ENCODE measurements at places on chromosomes 11 and 22.

- no peak for DNase-seq
Observed at GRCh38 chr11:13105237-13105844, 96.2 kb downstream of the RASSF10 start.

DNA sequence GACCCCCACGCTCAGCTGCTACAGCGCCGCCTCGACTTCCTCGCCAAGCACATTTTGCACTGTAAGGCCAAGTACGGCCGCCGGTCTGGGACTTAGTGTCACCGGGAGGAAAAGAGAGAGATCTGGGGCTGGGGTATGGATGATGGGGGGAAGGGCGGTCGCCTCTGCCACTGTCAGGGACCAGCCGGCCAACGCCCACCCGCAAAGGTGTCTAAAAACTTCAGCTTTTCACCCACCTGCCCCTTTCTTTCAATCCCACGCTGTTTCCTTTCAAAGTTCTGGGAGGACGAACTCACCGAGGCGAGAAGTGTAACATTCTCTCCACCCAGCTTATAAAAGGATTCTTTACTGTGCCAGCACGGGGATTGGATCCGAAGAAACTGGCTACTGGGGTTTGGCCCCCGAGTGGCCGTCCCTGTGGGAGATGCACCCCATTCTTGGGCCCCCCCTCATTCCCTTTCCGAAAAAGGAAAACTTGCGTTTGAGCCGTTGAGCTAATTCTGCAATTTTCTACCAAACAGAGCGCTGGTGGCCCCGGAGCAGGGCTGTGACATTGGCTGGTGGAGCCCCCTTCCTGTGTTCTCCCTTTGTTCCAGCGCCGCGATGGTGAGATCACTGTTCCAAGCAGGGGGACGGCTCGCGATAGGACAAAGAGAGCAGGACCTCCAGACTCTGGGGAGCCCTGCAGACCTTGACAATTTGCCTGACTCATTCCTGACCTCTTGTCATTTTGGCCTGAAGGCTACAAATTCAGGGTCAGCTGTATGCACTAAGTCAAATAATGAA is 1.8 kb downstream of the FJX1 start:
- DNase-seq = no peak

- no peak for DNase-seq
Observed at GRCh38 chr11:45900916-45901617, 6.0 kb downstream of the FREY1 start.

- DNase-seq = no peak
Observed at GRCh38 chr11:12664385-12664784, 9.8 kb upstream of the TEAD1 start.

- no peak for DNase-seq
Observed at GRCh38 chr22:32776802-32777201, 24.7 kb upstream of the TIMP3 start.

DNA sequence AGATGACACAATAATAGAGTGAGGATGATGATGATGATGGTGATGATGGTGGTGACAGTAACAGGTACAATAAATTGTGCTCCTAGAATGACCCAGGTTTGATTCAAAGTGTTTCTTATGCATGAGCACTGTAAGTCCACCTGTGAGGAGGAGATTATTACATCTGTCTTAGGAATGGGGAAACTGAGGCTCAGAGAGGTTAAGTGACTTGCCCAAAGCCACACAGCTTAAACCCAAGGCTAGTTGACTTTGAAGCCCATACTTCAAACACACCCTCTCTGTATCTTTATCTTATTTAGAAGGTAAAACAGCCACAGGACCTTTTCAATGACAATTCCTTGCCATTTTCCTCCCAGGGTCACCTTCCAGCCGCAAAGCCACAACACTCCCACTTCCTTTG is 88.9 kb downstream of the MIAT start:
- no peak for DNase-seq

DNA sequence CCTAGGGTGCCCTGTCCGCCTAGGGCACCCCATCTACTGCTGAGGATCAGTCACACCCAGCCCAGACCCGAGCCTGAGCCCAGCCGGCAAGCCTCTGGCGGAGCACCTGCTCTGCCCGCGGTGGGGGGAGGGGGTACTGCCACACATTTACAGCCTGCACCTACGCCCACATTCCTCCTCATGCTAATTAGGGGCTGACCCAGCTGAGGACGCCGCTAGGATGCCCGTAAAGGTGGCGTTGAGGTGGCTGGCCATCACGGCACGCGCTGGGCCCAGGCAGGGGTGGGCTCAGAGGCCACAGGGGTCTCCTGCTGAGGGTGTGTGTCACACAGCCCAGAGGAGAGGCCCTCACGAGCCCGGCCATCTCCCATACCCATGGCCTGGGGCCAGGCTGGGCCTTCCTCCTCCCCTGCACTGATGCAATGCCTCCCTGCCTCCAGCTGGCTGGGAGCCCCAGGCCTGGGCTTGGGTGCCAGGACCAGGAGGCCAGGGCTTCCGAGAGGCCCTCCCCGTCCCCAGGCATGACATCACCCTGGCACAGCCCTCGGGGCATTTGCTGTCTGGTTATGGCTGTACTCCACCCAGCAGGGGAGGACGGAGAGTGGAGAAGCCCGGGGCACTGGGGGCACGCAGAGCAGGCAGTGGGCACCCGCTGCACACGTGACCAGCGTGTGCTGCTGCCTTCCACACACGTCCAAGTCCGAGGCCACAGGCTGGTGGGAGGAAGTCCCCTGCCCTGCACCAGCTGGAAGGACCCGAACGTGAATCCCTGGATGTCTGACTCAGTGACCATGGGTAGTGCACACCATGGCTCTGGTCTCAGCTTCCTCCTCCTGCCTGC is 12.7 kb downstream of the DUSP8 start:
- no peak for DNase-seq

DNA sequence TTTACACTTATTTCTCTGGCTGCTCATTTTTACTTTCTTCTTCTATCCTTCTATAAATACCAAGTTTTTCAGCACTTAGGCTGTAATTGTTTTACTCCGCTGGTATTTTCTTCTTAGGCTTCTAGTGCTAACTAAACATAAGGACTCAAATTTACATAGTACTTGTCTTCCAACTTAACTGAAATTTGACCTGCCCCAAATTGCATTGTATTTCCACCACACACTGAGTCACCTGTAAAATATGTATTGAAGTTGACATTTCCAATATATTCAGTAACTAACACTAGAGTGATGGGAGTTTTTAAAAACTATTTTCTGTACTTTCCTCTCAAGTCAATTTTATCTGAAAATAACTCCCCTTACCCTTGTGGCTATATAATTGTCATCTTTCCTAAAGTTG is 1794.1 kb upstream of the RAG2 start:
- no peak for DNase-seq

GRCh38 chr11:59802639-59803176 is 7.9 kb downstream of the MRPL16 start:
- DNase-seq = peak; percentile 41

DNA sequence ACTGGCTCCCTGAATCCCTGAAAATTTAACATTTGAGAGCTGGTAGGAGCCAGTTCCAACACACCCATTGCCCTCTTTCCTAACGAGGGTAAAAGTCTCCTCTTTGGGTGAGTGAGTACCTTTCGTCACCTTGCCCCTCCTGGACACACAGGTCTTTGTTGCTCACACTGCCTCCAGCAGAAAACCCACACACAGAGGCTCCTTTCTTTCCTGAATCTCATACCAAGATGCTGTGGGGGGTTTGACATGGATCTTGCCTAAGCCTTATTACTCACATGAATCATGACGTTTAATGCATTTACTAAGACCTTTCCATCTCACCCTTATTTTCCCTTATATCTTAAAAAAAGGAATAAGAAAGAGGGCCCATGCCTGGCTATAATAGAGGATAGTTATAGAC is 53.0 kb downstream of the PARVA start:
- DNase-seq = no peak

DNA sequence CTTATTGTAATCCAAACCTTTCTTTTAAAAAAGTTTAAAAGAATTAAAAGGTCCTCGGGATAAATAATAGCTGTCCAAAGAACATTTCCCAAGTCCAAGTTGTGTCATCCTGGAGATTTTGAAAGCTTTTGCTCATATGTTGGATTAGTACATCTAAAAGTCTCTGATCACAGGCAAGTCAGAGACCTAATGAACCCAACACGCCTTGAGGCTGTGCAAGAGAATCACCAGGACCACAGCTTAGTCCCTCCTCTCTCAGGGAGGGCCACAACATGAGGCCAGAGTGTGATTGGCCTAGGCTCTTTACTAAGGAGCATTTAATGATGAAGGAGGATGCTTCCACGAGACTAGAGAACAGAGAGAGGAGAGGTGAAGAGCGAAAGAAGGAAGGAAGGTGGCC is 98.7 kb upstream of the OR5AK2 start:
- no peak for DNase-seq

- DNase-seq = no peak
Observed at GRCh38 chr11:112744041-112744440, 217.2 kb upstream of the NCAM1 start.

- DNase-seq = no peak
Observed at GRCh38 chr11:76918941-76919386, 58.2 kb downstream of the ACER3 start.

DNA sequence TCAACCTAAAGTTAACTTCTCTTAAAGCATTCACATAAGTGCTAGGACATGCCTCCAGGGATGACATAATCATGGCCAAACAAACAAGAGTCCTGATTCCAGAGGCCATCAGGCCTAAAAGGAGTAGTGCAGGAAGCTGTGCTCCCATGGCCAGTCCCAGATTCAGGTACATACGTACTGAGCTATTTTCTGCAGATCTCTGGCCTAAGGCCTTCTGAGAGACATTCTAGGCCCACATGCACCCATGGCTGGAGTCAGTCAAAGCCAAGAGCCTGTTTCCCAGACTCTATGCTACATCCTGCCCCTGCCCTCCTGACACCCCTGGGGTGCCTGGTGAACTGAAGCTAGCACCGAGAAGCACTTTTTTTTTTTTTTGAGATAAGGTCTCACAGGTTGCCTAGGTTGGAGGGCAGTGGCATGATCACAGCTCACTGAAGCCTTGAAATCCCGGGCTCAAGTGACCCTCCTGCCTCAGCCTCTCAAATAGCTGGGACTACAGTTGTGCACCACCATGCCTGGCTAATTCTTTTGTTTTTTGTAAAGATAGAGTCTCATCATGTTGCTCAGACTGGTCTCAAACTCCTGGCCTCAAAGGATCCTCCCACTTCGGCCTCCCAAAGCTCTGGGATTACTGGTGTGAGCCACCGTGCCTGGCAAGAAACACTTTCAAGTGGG is 553 bp downstream of the CD3D start:
- DNase-seq = peak; percentile 40

- DNase-seq = no peak
Observed at GRCh38 chr11:47541070-47541469, 11.9 kb downstream of the CELF1 start.

DNA sequence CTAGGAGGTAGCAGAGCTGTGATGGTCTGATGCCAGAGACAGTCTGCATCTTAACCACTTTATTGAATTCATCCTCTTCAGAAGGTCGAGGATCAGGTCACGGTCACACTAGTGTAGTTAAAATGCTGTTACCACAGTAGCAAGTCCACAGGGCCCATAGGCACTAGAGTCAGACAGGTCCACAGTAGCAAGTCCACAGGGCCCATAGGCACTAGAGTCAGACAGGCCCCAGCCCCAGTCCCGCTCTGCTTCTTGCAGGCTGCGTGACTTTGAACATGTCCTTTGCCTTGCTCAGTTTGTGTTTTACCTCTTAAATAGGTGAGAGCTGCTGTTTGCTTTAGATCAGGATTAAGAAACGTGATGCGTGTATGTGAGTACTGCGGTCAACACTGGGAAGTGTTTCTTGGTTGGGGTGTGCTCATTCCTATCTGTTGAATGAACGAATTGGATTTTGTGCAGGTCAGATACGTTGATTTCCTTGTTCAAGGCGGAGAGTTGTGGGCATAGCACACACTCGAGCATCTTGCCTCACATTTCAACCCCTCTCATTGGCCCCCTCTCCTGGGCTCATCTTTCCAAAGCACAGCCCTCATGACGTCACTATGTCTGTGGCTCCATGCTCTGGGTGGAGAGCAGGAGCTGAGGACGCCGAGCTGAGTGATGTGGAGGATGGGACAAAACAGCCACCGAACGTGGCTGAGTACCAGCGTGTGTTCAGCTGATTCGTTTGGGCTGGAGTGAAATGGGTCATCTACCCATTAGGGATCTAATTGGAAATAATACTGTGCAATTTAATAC is 191.7 kb downstream of the TBC1D22A start:
- DNase-seq = no peak

GRCh38 chr11:7549681-7550080 is 35.9 kb downstream of the PPFIBP2 start:
- no peak for DNase-seq

DNA sequence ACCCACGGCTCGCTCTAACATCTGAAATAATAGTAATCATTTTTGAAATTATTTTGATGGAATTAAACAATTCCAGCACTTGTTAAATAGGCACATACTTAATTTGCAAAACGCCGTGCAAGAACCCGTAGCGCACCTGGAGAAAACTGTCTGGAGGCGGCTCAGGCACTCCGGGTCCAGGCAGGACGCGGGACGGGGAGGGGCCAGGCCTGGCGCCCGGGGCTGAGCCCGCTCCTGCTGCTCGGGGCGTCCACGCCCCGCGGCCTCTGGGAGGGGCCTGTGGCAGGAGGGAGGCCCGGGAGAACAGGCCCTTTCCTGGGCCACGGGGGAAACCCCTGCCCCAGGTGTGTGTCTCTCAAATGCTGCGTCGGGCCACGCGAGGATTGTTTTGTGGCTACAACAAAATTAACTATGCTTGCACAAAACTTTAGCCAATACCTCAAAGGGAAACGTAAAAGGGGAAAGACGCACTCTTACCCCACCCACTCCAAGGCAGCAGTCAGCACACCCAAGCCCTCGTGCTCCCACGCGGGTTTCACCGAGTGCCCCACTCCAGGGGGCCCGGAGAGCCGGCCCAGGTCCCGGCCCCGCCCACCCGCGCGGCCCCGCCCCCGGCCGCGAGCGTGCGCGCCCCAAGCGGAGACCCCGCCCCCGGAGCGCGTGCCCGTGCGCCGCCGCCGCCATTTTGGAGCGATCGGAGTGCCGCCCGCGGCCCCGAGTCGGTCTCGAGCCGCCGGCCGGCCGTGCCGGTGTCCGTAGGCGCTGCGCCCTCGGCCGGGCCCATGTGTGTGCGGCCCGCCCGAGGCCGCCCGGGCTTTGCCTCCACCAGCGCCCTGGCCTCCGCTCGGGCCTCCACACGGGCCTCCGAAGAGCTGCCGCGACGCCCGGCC is at the start of gene PPP6R2:
Gene PPP6R2 (plus strand): TSS at position 677 of the 890 bp plus-strand sequence. CDS start 50,582 bp downstream, outside the sequence.
- DNase-seq = peak; percentile 84

DNA sequence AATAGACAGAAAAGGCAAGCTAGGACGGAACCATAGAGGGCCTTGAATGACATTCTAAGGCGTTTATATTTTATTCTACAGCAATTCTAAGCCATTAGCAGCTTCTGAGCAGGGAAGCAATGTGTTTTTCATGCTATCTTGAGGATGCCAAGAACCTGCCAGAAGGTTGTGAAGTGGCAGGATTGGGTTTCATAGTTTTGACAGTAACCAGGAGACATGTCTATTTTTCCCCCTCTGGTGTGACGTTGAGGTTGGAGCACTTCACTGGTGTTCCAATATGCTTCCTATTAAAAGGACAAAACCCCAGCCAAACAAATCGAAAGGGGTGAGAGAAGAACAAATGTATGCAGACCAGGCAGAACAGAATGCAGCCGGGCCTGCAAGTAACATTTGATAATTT is 148.2 kb downstream of the SPATA19 start:
- no peak for DNase-seq
